ENCODE measurements at places on chromosomes 6 and 20.

- DNase-seq = no peak
Measured at GRCh38 chr6:144131248-144131709, 19.0 kb upstream of the STX11 start.

GRCh38 chr20:38377039-38377685 is 30.9 kb downstream of the LBP start:
- DNase-seq = no peak

- DNase-seq = no peak
Measured at GRCh38 chr20:48695255-48695654, 132.5 kb downstream of the PREX1 start.

GRCh38 chr6:129191235-129191634 is 308.3 kb downstream of the LAMA2 start:
- no peak for DNase-seq

- no peak for DNase-seq
Measured at GRCh38 chr6:37668251-37668650, 29.4 kb downstream of the MDGA1 start.

GRCh38 chr6:52115145-52115741 is 27.8 kb upstream of the PKHD1 start:
- no peak for DNase-seq

- DNase-seq = no peak
Measured at GRCh38 chr6:156599366-156599765, 177.8 kb upstream of the ARID1B start.

GRCh38 chr20:59945175-59945574 is 5.0 kb downstream of the FAM217B start:
- DNase-seq = no peak

GRCh38 chr6:14695579-14695978 is 550.3 kb upstream of the JARID2 start:
- no peak for DNase-seq

- no peak for DNase-seq
Measured at GRCh38 chr6:41538556-41539182, 7.5 kb upstream of the FOXP4 start.

GRCh38 chr20:18754030-18754652 is 59.4 kb upstream of the SCP2D1 start:
- no peak for DNase-seq

GRCh38 chr20:19784511-19785172 is 26.6 kb downstream of the RIN2 start:
- DNase-seq = no peak
